Right renal cortex interstitium (tissue), 3 donors: ENCODE measurements at places on chromosomes 13 and 19.

DNA sequence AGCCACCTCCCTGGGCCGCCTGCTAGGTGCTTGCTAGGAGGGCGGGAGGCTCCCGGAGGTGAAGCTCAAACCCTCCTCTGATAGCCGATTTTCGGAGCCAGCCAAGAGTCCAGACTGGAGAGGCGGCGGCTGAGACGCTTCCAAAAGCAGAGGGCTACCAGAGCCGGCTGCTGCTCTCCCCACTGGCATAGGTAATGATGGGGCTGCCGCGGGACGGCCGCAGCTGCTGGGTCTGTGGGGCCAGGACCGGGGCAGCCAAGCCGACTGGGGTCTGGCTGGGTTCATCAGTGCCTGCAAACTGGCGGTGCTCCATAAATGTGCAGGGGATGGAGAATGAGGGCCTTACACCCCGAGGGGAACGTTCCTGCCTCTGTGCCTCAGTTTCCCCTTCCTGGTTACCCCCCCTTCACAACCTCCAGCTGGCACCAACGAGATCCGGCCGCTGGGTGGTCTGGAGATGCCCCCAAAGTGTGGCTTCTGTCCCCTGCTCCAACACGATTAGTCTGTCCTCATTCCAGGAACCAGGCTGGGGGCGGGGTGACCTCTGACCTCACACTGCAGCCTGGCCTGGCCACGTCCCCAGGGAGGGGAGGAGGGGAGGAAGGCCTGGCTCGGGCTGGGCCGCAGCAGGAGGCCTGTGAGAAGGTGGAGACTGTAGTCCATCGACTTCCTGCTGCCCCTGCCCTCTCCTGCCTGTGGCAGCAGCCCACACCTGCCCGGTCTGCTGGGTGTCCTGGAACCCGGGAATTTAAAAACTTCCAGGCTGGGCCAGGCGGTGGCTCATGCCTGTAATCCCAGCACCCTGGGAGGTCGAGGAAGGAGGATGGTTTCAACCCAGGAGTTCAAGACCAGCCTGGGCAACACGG is 3.8 kb upstream of the WDR18 start:
- no peak for DNase-seq

- peak; percentile 14 for DNase-seq
These were observed 31.1 kb upstream of the AMER2 start for GRCh38 chr13:25203127-25203740.

DNA sequence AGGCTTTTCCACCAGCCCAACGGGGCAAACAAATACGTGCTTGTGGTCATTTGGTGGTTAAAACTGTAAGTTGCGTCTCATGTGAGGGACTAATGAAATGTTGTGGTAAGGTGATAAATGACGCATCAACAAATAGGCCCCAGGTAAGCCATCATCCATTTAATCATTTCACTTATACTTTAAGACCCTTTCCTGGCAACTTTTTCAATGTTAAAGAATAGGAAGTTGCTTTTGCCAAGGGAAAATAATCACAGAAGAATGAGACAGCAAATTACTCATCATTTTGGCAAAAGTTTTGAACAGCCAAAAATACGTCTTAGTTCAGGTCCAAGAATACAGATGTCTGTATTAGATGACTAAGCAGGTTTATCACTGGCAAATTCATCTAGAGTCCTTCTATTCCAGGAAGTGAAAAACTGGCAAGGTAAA is 660.4 kb downstream of the SLITRK1 start:
- no peak for DNase-seq

DNA sequence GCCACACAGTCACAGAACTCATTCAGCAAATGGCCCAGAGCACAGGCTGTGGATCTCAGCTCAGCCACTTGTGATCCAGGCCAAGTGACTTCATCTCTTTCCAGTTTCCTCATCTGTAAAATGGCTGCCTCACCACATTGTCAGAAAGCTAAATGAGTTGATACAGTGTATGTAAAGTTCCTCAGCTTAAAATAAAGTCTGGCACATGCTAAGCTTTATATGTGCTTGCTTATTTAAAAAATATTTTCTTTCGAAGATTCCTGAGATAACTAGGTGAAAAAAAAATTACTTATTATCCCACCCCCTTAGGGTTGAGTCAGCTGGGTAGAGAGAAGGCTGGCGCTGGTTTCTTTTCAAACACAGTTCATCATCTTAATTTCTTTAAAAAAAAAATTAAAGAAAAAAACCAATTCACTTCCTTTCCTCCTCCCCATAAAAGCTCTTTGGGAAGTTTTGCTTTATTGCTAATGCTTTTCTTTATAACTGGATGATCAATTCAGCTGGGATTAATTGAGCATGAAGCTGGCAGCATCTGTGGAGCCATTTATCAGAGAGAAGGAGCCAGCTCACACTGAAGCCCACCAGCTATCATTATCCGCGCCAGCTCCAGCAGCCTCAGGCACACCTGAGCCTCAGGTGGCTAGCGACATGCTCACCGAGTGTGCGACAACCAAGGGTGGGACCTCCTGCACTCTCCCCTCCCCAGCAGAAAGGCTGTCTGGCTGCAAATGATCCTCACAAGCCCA is 354.9 kb downstream of the FOXO1 start:
- DNase-seq = no peak

DNA sequence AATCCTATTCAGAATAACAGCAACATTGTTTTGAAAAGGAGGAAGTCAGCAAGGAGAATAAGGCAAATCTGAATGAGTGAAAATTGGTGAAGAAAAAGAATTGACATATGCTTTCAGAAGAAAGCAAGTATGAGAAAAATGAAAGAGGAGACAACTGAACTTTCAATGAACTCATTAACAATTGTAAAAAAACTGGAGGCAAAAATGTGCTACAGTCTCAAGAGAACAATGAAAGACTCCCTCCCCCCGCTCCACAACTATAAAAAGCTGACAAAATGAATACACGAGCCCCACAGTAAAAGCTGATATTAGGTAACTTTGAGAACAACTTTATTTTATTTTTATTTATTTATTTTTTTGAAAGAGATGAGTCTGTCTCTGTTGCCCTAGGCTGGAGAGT is 373.1 kb downstream of the DIAPH3 start:
- no peak for DNase-seq

DNA sequence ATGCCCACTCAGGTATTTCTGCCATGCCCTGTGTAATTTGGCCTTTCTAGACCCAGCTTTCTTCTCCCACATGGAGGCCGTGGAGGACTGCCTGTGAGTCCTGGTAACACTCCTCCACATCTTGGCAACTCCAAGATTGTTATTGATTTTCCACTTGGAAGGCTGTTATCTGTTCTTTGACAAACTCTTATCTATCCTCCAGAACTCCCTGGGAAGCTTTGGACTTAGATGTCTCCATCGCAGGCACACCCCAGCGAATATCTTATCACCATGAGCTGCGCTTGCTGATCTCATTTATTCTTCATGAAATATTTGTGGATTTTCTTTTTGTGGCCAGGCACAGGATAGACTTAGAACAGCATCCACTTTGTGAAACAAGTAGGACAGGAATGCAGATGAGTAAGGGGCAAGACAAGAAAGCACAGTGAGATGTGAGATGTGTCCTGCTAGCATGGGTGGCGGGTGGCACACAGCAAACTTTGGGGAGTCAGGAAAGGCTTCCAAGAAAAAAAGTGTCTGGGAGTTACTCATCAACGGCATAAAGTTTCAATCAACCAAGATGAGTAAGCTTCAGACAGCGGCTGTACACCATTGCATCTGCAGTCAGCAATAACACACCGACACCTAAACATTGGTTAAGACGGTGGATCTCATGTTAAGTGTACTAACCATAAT is 84.5 kb upstream of the IRS2 start:
- no peak for DNase-seq

- DNase-seq = no peak
These were observed 78.3 kb downstream of the CYSLTR2 start for GRCh38 chr13:48731957-48732569.
